Activated naive CD4-positive, alpha-beta T cell (primary cell): ENCODE measurements at places on chromosomes 11 and 22.
A peak's percentile ranks its signal among the peaks of the same experiment; 100 is the strongest.

GRCh38 chr22:29994027-29994715 is 86.1 kb upstream of the HORMAD2 start:
- no peak for DNase-seq

GRCh38 chr11:35088226-35088625 is 50.7 kb upstream of the CD44 start:
- no peak for DNase-seq

DNA sequence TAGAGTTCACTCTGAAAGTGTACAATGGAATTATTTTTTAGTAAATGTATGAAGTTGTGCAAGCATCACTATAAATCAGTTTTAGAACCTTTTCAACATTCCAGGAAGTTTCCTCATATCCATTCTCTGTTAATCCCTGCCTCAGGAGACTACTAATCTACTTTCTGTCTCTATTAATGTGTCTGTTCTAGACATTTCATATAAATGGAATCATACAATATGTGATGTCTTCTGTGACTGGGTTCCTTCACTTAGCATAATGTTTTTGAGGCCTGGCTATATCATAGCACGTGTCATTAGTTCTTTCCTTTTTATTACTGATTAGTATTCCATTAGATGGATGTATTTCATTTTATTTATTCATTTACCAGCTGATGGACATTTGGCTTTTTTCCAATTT is 17.1 kb downstream of the SYT9 start:
- DNase-seq: no peak

DNA sequence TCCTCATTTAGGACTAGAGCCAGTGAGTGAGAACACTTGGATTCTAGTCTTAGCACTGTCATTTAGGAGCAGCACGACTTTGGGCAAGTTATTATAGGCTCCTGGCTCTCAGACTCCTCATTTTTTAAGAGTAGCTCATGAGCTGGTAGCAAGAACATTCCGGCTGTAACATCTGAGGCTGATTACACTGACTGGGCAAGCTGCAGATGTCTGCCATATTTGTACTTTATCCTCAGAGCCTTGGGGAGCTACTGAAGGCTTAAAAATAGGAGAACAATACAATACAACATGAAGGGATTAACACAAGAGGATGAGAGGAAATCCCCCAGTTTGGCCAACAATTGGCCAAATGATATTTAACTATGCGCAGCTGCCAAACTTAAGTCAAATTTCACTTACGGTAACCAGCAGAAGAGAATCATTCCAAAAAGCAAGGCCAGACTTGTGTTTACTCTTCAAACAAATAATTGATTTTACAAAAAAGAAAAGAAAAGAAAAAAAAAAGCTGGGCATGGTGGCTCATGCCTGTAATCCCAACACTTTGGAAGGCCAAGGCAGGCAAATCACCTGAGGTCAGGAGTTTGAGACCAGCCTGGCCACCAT is 113.1 kb upstream of the ARHGAP42 start:
- DNase-seq: no peak

DNA sequence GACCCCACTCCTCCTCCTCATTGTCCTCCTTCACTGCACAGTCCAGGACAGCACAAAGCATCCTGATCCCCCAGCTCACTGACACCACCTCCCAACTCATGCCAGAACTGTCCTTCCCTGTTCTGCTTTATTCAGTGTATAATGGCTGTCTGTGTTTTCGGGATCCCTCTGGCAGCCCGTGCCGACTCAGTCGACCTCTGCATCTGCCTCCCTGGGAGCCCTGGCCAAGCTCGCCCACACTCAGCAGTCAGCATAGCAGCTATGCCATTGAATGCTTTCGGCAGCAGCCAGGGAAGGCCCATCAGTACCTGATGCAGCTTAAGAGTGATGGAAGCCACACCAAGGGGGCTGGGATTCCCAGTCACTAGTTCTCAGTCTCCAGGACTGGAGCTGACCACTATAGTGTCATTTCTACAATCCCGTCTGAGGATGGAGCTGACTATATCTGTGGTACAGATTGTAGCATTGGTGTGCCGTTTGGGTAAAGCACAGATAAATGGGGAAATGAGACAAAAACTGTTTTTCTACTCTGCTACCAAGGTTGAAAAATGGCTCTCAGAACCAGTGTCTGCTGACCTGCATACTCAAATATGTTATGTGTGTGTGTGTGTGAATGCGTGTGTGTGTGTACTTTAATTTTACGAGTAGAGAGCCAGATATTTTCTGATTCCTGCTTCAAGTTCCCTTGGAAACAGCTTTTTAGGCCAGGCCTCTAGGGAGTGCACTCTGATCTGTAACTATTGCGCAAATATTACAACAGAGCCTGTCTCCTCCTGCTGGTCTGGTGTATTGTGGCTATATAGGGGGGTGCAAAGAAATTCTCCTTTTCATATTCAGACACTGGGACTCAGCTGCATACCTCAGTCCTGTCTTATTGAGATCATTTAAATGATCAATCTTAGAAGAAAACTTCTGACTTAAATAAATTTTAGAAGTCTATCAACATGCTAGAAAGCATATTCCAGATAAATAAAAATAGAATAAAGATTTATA is 78.8 kb upstream of the TOP3B start:
- DNase-seq: no peak

DNA sequence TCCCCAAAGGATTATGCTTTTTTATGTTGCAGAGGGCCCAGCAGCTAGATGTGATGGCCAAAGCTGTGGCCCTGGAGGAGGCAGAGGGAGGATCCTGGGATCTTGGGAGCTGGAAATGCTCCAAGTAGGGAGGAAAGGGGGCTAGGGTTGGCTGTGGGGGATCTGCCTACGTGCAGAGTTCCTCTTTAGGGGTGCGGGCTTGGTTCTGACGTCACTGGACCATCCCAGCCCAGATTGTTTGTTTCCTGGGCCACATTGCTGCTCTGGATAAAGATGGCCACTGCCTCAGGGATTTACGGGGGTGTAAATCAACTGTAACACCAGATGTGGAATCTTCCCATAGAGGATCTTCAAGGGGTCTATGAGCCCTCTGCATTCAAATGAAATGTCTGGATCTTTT is 110.3 kb upstream of the SYT13 start:
- no peak for DNase-seq

DNA sequence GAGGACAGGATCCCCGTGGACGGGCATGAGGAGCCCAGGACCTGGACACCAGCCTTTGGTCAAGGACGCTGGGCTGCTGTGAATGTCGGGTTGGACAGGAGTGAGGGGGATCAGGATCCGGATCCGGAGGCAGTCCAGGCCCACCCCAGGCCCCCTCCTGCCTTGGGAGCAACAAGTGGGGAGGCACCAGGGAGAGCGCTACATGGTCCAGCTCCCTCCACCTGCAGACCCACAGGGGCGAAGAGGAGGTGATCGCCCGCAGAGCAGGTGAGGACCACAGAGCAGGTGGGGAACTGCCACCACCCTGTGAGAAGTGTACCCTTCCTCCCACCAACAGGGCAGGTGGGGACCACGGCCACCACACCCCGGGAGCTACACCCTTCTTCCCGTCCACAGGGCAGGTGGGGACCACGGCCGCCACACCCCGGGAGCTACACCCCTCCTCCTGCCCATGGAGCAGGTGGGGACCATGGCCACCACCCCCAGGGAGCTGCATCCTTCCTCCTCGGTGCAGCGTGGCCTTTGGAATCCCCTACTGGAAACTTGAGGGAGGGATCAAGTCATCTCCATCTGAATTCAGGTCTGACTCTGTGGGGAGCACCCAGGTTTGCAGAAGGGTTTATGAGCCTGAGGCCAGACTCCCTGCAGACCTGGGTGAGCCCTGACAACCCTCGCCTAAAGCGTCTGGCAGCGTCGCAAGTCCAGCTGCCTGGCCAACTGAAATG is 141.0 kb downstream of the BRD1 start:
- no peak for DNase-seq

GRCh38 chr11:35721651-35722282 is 59.2 kb downstream of the TRIM44 start:
- no peak for DNase-seq

DNA sequence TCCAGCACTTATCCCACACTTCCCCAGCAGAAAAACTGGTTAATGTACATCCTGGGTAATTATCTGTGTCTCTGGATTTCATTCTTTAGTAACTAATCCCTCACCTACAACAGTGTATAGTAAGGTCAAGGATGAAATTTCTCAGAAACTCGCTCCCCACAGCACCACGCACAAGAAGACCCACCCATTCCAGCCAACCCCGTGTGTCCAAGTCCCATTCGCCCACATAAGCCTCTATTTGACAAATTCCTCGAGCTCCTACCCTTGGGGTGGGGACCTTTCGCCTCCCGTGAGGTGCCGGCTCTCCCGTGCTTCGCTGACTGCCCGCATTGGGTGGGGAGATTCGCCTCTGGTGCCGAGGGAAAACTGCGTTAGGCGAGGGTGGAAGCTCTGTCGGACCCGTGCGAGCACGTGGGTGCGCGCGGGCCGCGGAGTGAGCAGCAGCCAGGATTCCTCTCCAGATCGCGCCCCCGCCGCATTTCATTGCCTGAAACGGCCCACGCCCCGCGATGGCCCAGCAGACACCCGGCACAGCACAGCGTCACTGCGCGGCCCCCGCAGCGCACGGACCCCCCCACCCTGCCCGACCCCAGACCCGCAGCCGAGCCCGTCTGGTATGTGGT is 866 bp downstream of the EXPH5 start:
- peak; percentile 20 for DNase-seq

GRCh38 chr11:13286279-13286821 is 8.8 kb downstream of the BMAL1 start:
- DNase-seq: no peak

GRCh38 chr22:28896611-28897010 is 13.2 kb downstream of the ZNRF3 start:
- no peak for DNase-seq

DNA sequence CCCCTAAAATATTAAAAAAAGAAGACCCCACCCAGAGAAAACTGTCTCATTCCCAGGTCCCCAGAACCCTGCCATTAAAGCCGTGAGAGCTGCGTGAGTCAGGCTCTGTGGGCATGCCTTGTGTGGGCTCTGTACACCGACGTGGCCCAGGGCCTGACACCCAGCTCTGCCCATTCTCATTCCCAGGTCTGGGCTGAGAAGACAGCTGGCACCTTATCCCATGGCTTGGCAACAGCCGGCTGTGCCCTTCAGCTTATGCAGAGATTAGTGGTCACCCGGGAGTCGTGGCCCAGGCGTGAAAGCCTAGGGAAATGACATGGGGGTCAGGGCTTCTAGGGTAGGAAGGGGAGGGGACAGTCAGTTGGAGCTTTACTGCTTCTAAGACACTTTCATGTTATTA is 31.9 kb downstream of the OTOG start:
- no peak for DNase-seq

GRCh38 chr22:30420347-30421125 is 5.0 kb upstream of the MTFP1 start:
- no peak for DNase-seq

DNA sequence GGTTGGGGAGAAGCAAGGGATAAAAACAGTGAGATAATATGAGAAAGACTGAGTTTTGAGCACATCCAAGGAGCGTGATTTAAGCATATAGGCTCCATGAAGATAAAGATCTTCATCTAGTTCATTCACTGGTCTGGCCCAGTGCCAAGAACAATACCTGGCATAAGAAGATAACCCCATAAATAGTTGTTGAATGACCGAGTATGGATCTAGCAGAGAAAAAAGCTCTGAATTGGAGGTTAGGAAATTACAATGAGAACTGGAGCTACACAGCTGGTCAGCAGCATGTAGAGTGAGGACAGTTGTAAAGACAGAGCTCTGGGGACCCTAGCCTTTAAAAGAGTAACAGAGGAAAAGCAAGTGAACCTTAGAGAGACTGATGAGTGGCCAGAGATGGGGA is 33.0 kb upstream of the PAK1 start:
- DNase-seq: no peak

- DNase-seq: no peak
Observed at GRCh38 chr22:43996981-43997265, 27.2 kb upstream of the PARVB start.

DNA sequence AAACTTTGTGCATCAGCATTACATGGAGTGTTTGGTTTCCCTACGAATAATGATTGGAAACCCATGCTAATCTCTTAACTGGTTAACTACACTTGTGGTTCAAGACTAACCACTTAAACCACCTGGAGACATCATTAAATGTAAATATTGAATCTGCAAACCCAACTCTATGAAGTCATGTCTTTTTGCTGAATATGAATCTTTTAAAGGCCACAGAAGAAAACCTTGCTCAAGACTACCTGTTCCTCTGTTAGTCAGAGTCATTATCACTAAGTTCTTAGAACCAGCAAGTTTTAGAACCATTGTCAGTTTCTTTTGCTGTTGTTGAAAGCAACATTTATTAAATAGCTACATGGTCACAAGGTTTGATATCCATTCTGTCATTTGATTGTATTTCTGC is 70.7 kb downstream of the SIK2 start:
- no peak for DNase-seq

GRCh38 chr11:8059571-8060011 is 21.4 kb upstream of the TUB start:
- DNase-seq: no peak

- DNase-seq: no peak
Observed at GRCh38 chr22:42918500-42918899, 61.4 kb upstream of the ARFGAP3 start.

- DNase-seq: peak; percentile 48
Observed at GRCh38 chr11:112289588-112290492, 29.2 kb upstream of the PLET1 start.

DNA sequence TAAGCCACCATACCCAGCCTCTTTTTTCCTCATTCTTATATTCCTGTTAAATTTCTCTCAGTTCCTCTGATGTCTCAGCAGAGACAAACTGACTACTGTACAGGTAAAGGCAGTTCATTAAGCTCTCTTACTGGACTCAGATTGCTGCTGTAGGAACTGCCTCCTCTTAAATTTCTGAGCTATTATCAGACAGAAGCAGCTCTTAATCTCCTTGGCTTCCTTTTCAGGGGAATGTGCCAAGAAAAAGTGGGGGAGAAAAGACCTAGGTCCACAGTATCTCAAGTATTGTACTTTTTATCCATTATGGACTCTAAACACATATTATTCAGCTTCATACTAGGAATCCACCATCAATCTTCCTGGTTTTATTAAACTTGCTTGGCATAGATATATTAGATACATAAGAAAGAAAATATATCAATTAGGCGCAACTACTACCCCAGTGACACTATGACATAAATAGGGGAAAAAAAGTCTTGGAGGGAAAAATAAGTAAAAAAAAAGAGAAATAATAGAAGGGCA is 26.1 kb downstream of the MRTFA start:
- no peak for DNase-seq
